ENCODE measurements at places on chromosomes 2 and 18.

DNA sequence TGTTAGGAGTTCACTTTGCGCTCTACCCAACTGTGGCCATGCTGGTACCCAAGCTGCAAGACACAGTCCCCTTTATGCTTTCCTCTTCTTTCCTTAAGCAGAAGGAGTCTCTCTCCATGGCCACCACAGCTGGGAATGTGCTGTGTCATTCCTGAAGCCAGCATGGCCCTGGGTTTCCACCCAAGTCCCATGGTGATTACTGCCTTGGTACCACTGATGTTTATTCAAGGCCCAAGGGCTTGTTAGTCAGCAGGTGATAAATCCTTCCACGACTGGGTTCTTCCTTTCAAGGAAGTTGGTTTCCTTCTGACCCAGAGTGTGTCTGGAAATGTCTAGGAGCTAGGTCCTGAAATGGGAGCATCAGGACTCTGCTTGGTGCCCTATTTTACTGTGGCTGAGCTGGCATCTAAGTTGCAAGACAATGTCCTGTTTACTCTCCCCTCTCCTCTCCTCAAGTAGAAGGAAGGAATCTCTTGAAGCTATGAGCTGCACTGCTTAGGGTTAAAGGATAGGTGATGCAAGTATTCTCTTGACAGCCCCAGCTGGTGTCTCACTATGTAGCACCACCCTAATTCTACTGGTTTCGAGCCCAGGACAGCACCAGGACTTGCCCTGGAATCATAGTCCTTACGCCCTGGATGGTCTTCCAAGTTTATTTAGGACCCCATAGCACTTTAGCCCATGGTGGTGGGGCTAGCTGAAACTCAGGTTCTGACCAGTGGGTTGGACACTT, 18.7 kb upstream of the NUP35 start:
- no peak for DNase-seq

GRCh38 chr2:74708296-74708695, 54.2 kb downstream of the SEMA4F start:
- DNase-seq = no peak

DNA sequence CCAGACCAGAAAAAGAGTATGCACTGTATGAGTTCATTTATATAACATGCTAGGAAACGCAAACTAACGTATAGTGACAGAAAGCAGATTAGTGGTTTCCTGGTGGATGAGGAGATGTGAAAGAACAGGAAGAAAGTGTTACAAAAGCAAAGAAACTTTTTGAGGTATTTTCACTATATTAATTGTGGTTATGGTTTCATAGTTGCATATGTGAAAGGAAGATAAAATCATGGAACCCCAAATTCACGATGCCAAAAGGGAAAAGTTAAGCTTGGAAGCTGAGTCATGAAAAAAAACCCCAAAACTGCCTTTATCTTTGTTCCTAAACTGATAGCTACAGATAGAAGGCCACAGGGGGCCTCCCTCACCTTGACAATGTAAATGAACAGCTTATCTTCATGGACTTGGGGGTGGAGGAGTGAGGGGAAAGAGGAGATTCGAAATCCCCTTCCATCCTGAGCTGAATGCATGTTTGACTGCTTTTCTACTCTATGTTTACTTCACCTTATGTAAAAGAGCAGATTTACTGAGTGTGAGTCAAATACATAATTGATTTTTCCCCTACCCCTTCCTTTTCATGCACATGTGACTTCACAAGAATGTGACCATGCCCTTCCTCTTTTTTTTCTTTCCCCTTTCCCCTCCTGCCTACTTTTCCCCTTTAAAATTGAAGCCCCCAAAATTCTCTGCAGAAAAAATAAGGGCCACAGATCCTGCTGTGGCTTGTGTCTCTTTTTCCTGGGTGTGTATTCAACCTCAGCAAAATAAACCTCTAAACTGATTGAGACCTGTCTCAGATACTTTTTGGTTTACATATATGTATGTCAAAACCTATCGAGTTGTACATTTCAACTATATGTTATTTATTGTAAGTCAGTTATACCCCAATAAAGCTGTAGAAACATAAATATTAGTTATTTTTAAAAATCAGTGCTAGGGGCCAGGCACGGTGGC, 100.1 kb upstream of the TLK1 start:
- DNase-seq = no peak

- DNase-seq = no peak
Measured at GRCh38 chr18:22102953-22103646, 66.3 kb upstream of the GATA6 start.

DNA sequence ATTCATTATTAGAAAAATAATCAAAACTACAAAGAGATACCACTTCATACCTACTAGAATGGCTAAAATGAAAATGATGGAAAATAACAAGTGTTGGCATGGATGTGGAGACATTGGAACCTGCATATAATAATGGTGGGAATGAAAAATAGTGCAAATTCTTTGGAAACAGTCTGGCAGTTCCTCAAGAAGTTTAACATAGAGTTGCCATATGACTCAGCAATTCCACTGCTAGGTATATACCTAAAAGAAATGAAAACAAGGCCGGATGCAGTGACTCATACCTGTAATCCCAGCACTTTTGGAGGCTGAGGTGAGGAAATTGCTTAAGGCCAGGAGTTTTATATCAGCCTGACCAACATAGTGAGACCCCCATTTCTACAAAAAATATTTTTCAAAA, 41.6 kb upstream of the ACYP2 start:
- no peak for DNase-seq

DNA sequence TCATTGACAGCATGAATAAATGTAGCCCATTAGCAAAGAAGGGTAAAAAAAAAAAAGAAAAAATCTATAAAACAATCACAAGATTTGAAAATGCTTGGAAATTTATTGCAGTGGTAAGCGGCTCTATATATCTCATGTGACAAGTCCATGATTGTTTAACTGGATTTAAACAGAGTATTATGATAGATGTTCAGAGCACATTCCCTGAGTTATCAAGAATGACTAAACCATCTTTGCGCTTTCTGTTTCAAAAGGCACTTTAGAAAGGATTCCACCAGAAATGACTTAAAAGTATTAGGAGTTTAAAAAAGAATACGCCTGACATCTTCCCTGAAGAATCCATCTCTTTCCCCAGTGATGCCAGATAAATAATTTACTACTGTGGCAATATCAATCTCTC, 409.5 kb upstream of the UBE2E3 start:
- DNase-seq = no peak

GRCh38 chr18:36415625-36416024, 118.1 kb downstream of the FHOD3 start:
- no peak for DNase-seq

DNA sequence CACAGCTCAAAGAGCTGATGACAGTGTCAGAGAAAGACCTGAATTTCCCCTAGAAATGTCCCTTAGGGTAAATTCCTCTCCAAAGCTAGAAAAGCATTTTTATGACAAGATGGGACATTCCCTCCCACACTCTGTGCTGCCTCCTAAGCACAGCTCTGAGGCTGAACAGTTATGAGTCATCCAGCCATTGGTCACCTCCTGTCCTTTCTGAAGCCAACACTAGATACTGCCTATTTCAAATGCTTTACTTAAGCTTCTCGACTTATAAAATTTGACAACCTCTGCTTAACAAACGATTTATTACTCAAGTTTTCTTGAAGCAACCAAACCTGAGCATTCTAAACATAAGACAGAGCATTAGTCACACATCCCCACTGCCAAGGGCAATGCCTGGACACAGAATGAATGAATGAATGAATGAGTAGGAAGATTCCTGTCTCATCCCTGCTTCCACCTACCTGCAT, 35.4 kb downstream of the B4GALT6 start:
- DNase-seq = no peak

- no peak for DNase-seq
Measured at GRCh38 chr2:52862801-52863200, 904.8 kb upstream of the CHAC2 start.

- DNase-seq = no peak
Measured at GRCh38 chr18:38648179-38648578, 1082.6 kb upstream of the CELF4 start.

- DNase-seq = no peak
Measured at GRCh38 chr2:150088538-150088937, 398.9 kb downstream of the RND3 start.

DNA sequence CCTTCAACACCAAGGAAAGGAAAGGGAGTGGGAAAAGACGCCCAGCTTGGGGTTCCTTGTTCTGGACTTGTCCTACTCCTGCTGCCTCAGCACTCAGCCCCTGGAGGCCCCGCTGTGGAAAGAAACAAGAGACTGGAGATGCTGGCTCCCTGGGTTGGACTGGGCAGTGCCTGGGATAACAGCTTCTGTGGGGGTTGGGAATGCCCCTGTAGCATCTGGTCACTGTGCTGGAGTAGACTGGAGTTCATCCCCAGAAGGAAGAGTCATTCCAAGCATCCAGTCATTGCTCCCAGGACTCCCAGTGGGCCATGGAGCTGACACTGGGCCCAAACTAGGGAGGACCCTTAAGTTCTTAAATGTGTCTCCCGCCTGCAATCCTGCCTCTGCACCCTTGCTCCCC, 129.3 kb upstream of the HAAO start:
- peak; percentile 6 for DNase-seq

- no peak for DNase-seq
Measured at GRCh38 chr2:393711-394696, 106.1 kb upstream of the ALKAL2 start.

GRCh38 chr2:222445227-222445626, 20.9 kb downstream of the SGPP2 start:
- no peak for DNase-seq

DNA sequence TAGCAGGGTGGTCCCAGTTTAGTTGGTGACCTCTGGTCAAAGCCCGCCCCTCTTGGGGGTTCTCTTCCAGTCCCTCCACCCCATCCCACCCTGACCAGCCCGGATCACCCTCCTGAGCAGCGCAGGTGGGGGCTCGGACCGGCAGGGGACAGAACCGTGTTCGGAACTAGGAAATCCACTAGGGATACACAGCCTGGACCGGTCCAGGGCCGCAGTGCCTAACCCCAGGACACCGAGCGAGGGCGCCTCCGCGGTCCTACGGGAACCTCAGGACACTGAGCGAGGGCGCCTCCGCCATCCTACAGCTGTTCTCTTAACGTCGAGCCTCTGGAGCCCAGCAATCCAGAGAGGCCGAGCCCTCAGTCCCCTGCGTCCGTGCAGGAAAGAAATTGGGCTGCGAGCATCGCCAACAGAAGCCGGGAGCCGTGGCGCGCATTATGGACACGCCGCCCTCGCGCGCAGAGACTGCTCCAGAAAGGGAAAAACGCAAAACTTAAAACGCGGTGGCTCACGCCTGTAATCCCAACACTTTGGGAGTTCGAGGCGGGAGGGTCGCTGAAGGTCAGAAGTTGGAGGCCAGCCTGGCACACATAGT, 8.5 kb downstream of the RAX start:
- DNase-seq = no peak

- peak; percentile 35 for DNase-seq
Measured at GRCh38 chr2:45435316-45435715, 175.8 kb downstream of the SRBD1 start.

GRCh38 chr18:10274301-10274700, 180.1 kb upstream of the APCDD1 start:
- no peak for DNase-seq

DNA sequence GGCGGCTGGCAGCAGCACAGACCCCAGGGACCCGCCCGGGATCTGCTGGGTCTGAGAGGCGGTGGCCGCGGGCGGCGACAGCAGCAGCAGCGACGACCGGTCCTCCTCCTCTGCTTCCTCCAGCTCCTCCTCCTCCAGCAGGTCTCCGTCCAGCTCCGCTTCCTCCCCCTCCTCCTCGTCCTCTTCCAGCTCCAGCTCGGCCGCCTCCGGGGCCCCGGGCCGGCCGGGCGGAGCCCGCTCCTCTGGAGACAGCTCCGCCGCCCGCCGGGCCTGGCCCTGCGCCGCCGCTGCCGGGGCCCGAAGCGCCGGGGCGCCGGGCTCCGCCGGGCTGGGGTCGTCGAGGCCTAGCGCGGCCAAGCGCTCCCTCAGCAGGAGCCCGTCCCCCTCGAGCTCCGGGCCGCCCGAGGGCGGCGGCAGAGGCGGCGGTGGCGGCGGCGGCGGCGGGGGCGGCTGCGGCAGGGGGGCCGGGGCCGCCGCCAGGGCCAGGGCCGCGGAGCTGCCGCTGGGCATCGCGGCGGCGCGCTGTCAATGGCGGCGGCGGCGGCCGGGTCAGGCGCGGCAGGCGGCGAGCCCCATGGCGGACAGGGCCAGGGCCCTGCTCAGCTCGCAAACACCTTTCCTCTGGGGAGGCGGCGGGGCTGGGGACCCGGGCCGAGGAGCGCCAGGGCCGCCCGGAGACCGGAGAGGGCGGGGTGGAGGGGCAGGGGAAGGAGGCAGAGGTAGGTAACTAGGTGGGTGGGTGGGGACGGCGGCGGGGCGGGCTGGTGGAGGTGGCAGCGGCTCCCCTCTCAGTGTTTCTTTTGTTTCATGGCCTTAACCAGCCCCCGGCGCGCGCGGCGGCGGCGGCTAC, 445 bp downstream of the MEX3C start:
- DNase-seq = peak; percentile 41

- DNase-seq = no peak
Measured at GRCh38 chr2:17422061-17422460, 96.2 kb downstream of the RAD51AP2 start.

GRCh38 chr18:48404716-48405507, 4.3 kb downstream of the ZBTB7C start:
- DNase-seq = no peak

GRCh38 chr2:174395969-174396630, 570 bp downstream of the SCRN3 start:
- peak; percentile 36 for DNase-seq

DNA sequence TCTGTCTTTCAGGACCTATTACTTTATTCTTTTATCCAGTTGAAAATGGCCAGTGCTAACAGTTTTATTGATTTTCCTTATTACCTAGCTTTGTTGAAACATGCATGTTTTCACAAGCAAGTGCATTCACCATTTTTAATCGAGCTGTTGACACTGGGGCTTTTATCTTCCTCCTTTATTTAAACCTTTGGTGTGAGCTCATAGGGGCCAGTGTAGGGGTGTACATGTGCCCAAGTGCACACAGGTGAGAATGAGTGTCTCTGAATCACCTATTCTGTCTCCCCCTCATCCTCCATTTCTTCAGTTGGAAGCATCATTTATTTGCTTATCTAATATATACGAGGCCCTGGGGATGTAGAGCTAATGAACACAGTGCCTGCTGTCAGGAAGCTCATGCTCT, 199.1 kb downstream of the PRKCE start:
- no peak for DNase-seq
